Left ventricle myocardium inferior (tissue), 1 donor: ENCODE measurements at places on chromosomes 16 and 17. TPM values are rescaled to one million over a fixed set of nuclear protein-coding genes. Genes with fewer than 3 reads are reported as not detected.

Gene AOC3
- 7.6 TPM for total RNA-seq

Gene CCDC154
- total RNA-seq = 1.3 TPM

Gene C17orf100
- 0.69 TPM for total RNA-seq

Gene LPO
- not detected for total RNA-seq

Gene TAC4
- total RNA-seq = 0.44 TPM

Gene TEX19
- not detected for total RNA-seq

GRCh38 chr17:77506371-77506991 is 365.7 kb downstream of the SEC14L1 start:
- no peaks in the 10 kb centered on the region for H3K27me3 ChIP-seq
- no peak for DNase-seq
- H3K36me3 ChIP-seq = no peaks in the 10 kb centered on the region

DNA sequence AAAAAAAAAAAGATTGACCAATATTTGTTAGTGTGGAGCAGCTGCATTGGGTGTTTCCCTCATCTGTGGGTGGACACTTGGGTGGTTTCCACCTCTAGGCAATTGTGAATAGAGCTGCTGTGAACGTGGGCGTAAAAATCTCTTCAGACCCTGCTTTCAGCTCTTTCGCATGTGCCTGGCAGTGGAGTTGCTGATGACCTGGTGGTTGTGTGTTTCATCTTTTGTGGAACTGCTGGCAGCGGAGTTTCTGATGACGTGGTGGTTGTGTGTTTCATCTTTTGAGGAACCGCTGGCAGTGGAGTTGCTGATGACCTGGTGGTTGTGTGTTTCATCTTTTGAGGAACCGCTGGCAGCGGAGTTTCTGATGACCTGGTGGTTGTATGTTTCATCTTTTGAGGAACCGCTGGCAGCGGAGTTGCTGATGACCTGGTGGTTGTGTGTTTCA is 21.4 kb downstream of the ZC3H18 start:
- peaks cover 47% of the 10 kb centered on the region for H3K36me3 ChIP-seq
- no peaks in the 10 kb centered on the region for H3K27me3 ChIP-seq
- DNase-seq = peak; percentile 31
- H3K4me1 ChIP-seq = peaks cover 35% of the 10 kb centered on the region
- no peak overlapping the region for H3K4me3 ChIP-seq
- no peak overlapping the region for H3K27ac ChIP-seq

- no peak overlapping the region for H3K4me3 ChIP-seq
- no peaks in the 10 kb centered on the region for H3K27me3 ChIP-seq
- no peaks in the 10 kb centered on the region for H3K36me3 ChIP-seq
- no peaks in the 10 kb centered on the region for H3K4me1 ChIP-seq
- DNase-seq = no peak
These were observed 800.8 kb downstream of the CDH11 start for GRCh38 chr16:64321066-64321465.

DNA sequence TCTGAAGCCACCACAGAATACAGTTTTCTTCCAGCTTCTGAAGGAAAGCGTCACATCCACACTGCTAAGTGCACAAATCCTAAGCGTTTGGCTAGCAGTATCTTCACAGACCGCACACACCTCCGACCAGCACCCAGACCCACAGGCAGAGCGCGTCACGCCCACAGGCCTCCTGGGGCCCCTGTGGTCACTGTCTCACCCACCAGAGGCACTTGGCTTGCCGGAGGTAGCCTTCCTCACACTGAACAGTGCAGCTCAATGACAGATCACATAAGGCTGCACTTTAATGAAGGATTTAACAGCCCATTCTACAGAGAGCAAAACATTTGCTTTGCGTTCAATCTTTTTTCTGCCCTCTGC is 21.2 kb downstream of the SPHK1 start:
- H3K27me3 ChIP-seq = no peaks in the 10 kb centered on the region
- peaks cover 83% of the 10 kb centered on the region for H3K4me1 ChIP-seq
- peak overlapping the region; percentile 0 for H3K4me3 ChIP-seq
- peak; percentile 14 for DNase-seq

DNA sequence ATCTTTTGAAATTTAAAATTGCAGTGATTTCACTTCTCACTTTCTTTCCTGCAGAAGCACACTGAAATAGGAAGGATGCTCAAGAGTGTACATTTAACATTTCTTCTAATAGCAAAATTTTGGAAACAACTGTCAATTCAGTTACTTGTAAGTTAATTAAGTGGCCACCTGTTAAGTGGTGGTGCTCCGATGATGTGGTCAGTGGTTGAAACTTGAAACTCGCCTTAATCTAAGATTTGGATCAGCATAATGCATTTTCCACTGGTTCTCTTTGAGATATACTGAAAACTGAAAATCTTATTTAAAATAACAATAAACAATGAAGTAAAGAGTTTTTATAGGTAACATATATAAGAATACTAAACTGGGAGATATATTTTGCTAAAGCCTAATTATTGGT is 7.0 kb upstream of the MYH8 start:
- no peaks in the 10 kb centered on the region for H3K36me3 ChIP-seq
- H3K27ac ChIP-seq = no peak overlapping the region
- no peaks in the 10 kb centered on the region for H3K27me3 ChIP-seq
- no peak for DNase-seq

DNA sequence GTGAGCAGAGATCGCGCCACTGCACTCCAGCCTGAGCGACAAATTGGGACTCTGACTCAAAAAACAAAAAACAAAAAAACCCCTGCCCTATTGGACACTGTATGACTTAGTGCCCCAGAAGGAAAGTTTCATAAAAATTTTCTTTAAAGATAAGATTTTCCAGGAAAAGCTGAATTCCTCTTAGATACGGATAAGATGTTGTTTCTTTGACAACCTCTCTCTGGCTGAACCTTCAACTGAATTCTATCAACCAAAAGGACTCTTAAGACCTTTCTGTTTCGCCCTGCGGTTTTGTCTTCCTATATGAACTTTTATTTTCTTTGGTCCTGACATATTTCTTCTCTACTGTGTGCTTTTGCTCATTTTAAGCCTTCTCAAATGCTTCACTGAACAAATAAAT is 35.8 kb downstream of the CPPED1 start:
- no peaks in the 10 kb centered on the region for H3K36me3 ChIP-seq
- no peaks in the 10 kb centered on the region for H3K27me3 ChIP-seq
- H3K27ac ChIP-seq = no peak overlapping the region

GRCh38 chr16:51085271-51085670 is 65.8 kb downstream of the SALL1 start:
- no peaks in the 10 kb centered on the region for H3K4me1 ChIP-seq
- H3K27ac ChIP-seq = no peak overlapping the region
- no peak for DNase-seq

GRCh38 chr17:2366747-2367494 is 29.6 kb downstream of the SGSM2 start:
- no peak for DNase-seq
- H3K27me3 ChIP-seq = no peaks in the 10 kb centered on the region
- no peak overlapping the region for H3K27ac ChIP-seq
- H3K36me3 ChIP-seq = peaks cover 30% of the 10 kb centered on the region
- H3K4me3 ChIP-seq = no peak overlapping the region

- peaks cover 21% of the 10 kb centered on the region for H3K4me1 ChIP-seq
- no peaks in the 10 kb centered on the region for H3K36me3 ChIP-seq
- H3K27me3 ChIP-seq = no peaks in the 10 kb centered on the region
- no peak overlapping the region for H3K4me3 ChIP-seq
- no peak for DNase-seq
These were observed 77.9 kb downstream of the KSR1 start for GRCh38 chr17:27533874-27534815.

DNA sequence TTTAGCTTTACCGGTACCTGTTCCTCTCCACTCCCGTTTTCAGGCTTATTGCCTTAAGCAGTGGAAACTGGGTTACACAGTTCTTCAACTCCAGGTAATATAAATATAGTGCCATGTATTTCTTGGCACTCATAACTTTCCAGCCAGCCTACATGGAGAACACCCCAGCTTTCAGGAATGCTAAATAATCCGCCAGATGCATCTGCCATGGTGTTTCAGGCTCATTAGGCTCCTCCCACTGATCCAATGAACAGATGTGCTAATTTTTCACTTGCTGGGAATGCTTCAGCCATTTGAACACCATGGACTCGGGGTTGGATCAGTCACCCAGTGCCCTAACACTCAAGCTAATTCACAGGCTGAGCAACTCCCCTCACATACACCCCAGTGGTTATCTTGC is 4.6 kb downstream of the ANKFN1 start:
- H3K36me3 ChIP-seq = no peaks in the 10 kb centered on the region
- DNase-seq = no peak
- no peak overlapping the region for H3K27ac ChIP-seq
- H3K27me3 ChIP-seq = peaks cover 24% of the 10 kb centered on the region
- no peak overlapping the region for H3K4me3 ChIP-seq

GRCh38 chr16:13756411-13757140 is 163.4 kb upstream of the ERCC4 start:
- peaks cover 29% of the 10 kb centered on the region for H3K27me3 ChIP-seq
- no peak for DNase-seq
- H3K36me3 ChIP-seq = no peaks in the 10 kb centered on the region
- H3K4me1 ChIP-seq = no peaks in the 10 kb centered on the region
- no peak overlapping the region for H3K4me3 ChIP-seq
- H3K27ac ChIP-seq = no peak overlapping the region

GRCh38 chr16:74695450-74696422 is 4.9 kb downstream of the MLKL start:
- H3K4me1 ChIP-seq = peaks cover 33% of the 10 kb centered on the region
- peak; percentile 70 for DNase-seq
- H3K27me3 ChIP-seq = no peaks in the 10 kb centered on the region
- H3K4me3 ChIP-seq = peak overlapping the region; percentile 61
- H3K36me3 ChIP-seq = peaks cover 29% of the 10 kb centered on the region
- H3K27ac ChIP-seq = peak overlapping the region; percentile 43

DNA sequence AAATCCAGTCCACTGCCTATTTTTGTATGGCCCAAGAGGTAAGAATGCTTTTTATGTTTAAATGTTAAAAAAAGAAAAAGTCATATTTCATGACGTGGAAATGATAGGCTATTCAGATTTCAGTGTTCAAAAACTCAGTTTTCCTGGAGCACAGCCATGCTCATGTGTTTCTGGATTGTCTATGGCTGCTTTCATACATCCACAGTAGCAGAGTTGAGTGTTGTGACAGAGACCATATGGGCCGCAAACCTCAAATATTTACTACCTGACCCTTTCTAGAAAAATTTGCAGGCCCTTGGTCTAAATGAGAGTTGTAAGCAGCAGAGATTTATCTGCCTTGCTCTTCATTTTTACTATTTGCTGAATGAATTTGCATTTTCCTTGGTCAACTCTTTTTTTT is 264.1 kb downstream of the CBLN1 start:
- H3K4me1 ChIP-seq = peaks cover 13% of the 10 kb centered on the region
- peaks cover 48% of the 10 kb centered on the region for H3K27me3 ChIP-seq
- no peak overlapping the region for H3K27ac ChIP-seq
- no peak overlapping the region for H3K4me3 ChIP-seq

GRCh38 chr17:65914784-65915342 is 277.1 kb downstream of the CEP112 start:
- DNase-seq = no peak
- no peak overlapping the region for H3K27ac ChIP-seq
- H3K36me3 ChIP-seq = peaks cover 10% of the 10 kb centered on the region
- peaks cover 32% of the 10 kb centered on the region for H3K4me1 ChIP-seq

GRCh38 chr17:10094797-10095196 is 103.6 kb downstream of the GAS7 start:
- peak; percentile 55 for DNase-seq
- H3K36me3 ChIP-seq = no peaks in the 10 kb centered on the region
- H3K27ac ChIP-seq = peak overlapping the region; percentile 70
- H3K4me3 ChIP-seq = no peak overlapping the region
- peaks cover 56% of the 10 kb centered on the region for H3K4me1 ChIP-seq

GRCh38 chr16:56263711-56264608 is 72.7 kb downstream of the GNAO1 start:
- no peaks in the 10 kb centered on the region for H3K27me3 ChIP-seq
- DNase-seq = peak; percentile 34
- H3K27ac ChIP-seq = peak overlapping the region; percentile 72
- no peaks in the 10 kb centered on the region for H3K36me3 ChIP-seq
- peaks cover 56% of the 10 kb centered on the region for H3K4me1 ChIP-seq
- no peak overlapping the region for H3K4me3 ChIP-seq

GRCh38 chr16:48541108-48541786 is 68.7 kb downstream of the N4BP1 start:
- peaks cover 53% of the 10 kb centered on the region for H3K4me1 ChIP-seq
- H3K36me3 ChIP-seq = peaks cover 49% of the 10 kb centered on the region
- no peak overlapping the region for H3K4me3 ChIP-seq
- no peak overlapping the region for H3K27ac ChIP-seq
- no peaks in the 10 kb centered on the region for H3K27me3 ChIP-seq
- DNase-seq = no peak

GRCh38 chr17:14355556-14355955 is 54.7 kb downstream of the HS3ST3B1 start:
- no peak overlapping the region for H3K4me3 ChIP-seq
- no peak overlapping the region for H3K27ac ChIP-seq
- DNase-seq = no peak
- H3K4me1 ChIP-seq = no peaks in the 10 kb centered on the region
- peaks cover 28% of the 10 kb centered on the region for H3K27me3 ChIP-seq

- peaks cover 27% of the 10 kb centered on the region for H3K36me3 ChIP-seq
- H3K27me3 ChIP-seq = no peaks in the 10 kb centered on the region
- peaks cover 68% of the 10 kb centered on the region for H3K4me1 ChIP-seq
- H3K27ac ChIP-seq = peak overlapping the region; percentile 89
- peak overlapping the region; percentile 5 for H3K4me3 ChIP-seq
- peak; percentile 42 for DNase-seq
These were observed 20.5 kb downstream of the DEXI start for GRCh38 chr16:10921536-10922327.

DNA sequence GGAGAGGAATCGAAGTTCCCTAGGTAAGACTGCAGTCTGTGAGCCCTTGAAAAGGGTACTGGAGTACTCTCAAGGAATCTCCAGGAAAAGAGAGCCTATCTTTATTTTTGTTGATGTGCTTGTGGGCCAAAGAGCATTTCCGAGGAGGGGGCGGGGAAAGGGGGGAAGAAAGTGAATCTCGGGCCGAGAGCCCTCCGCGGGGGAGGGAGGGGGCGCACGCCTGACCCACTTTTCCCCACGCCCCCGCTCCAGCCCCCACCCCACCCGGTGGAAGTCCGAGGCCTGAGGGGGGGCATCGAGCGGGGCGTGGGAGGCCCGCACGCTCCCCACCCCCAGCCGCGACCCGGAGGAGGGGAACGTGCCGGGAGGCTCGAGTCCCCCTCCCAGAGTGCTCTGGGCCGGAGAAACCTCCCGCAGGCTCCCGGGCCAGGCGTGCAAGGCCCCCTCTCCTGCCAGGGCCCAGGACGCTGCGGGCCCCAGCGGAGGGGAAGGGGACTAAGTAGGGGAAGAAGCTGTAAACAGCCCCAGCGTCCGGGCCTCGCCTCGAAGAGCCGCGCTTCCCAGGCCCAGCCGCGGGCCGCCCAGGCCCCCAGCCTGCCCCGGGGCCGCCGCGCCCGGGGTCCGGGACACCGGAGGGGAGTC is 444 bp downstream of the HELZ start:
- peak overlapping the region; percentile 99 for H3K4me3 ChIP-seq
- H3K27ac ChIP-seq = peak overlapping the region; percentile 89
- H3K36me3 ChIP-seq = no peaks in the 10 kb centered on the region
- peaks cover 70% of the 10 kb centered on the region for H3K4me1 ChIP-seq

- no peak overlapping the region for H3K27ac ChIP-seq
- no peak for DNase-seq
- H3K27me3 ChIP-seq = no peaks in the 10 kb centered on the region
- H3K4me1 ChIP-seq = no peaks in the 10 kb centered on the region
- H3K4me3 ChIP-seq = no peak overlapping the region
These were observed 15.7 kb downstream of the C16orf74 start for GRCh38 chr16:85735225-85735635.

GRCh38 chr17:81402981-81403467 is 7.8 kb downstream of the BAHCC1 start:
- H3K27me3 ChIP-seq = no peaks in the 10 kb centered on the region
- DNase-seq = no peak
- H3K4me3 ChIP-seq = peak overlapping the region; percentile 96
- H3K4me1 ChIP-seq = peaks cover 88% of the 10 kb centered on the region
- H3K36me3 ChIP-seq = no peaks in the 10 kb centered on the region
